ENCODE measurements at places on chromosomes 1 and 21.

DNA sequence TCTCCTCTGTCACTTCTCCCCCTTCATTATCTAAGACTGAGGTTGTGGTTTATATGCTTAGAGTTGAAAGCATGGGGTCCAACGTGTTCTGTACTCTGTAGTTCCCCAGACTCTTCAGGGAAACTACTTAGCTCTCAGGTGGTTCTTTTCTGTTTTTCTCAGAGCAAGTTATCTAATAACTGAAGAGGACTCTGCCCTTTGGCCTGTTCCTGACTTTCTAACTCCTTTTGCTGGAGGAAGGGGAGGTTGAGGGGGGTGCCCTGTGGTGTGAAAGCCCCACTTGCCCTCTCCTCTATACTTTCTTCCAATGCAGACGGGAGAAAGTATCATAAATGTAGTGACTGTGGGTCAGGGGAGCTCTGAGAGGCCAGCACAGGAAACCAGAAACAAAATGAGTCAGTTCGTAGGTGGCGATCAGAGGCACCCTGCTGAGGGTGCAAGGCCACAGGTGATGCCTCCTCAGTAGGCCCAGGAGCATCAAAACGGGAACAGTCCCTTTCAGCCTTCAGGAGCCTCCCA, 5.0 kb downstream of the SLC25A44 start:
- DNase-seq: no peak

DNA sequence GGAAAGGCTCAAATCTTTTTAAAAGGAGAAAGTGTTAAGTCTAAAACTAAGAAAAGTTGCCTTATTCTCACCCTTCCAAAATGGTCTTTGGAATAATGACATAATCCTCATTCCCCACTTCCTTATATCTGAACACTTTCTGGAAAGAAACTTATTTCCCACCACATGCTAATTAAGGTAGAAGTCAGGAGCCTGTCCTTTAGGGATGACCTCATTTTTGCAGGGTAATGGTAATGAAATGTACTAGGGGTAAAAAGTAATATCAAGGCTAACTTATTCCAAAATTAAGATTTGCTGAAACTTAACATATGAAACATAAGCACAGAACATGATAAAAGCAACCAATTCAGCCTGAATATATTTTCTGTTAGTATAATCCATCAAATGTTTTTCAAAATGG, 29.4 kb upstream of the C1orf185 start:
- DNase-seq: no peak

- no peak for DNase-seq
These were observed 88.8 kb downstream of the ST3GAL3 start for GRCh38 chr1:43796111-43796581.

GRCh38 chr1:83000286-83000685, 998.6 kb downstream of the TTLL7 start:
- no peak for DNase-seq

GRCh38 chr1:59520194-59520593, 223.3 kb downstream of the FGGY start:
- no peak for DNase-seq

GRCh38 chr1:244409701-244410100, 42.0 kb downstream of the ADSS2 start:
- DNase-seq: no peak

DNA sequence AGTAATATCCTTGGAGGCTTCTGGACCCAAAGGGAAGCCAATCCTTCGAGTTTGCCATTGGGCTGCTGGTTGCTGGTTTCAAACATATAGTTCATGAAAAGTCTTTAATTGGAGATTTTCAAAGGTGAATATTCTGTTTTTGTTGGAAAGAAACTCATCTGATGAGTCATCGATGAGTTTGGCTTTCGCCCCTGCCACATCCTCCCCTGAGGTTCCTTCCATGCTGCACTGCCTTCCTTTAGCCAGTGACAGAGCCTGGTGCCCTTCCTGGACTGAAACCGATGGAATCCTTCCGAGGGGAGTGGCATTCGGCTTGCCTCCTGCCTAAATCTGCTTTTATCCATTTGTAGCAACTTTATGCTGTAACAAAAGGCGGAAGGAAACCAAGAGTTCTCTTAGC, 550.0 kb downstream of the KIF26B start:
- no peak for DNase-seq

DNA sequence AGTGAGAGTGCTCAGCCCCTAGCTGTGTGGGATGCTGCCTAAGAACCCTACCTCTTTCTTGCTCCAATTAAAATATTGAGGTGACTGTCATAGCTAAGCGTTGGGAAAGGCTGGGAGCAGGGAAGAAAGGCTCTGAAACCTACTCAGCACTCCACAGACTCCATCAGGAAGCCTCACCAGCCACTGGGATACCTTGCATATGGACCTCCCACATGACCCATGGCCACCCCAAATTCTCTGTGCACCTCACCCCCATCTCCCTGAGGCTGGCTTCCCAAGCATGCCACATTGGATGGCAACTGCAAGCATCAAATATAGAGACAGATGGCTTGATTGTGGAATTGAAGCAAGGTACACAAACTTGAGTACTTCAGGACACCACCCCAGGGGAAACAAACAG, 41.8 kb downstream of the FLVCR1 start:
- no peak for DNase-seq

DNA sequence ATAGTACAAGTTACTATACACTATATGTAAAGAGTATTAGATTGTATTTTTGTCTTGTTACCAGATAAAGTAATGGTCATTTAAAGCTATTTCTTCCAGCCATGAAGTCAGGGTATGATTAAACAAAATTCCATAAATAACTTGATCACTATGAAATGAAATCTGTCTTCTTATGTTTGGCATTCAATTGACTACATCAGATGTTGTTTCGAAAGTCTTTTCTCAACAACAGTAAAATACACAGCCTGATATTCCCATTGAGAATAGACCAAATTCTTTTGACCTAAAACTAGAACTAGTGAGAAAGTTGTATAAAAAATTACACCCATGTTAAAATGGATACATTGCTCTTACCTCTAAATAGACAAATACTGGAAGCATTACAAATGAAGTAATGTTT, 134.6 kb upstream of the ADAMTS5 start:
- DNase-seq: no peak

DNA sequence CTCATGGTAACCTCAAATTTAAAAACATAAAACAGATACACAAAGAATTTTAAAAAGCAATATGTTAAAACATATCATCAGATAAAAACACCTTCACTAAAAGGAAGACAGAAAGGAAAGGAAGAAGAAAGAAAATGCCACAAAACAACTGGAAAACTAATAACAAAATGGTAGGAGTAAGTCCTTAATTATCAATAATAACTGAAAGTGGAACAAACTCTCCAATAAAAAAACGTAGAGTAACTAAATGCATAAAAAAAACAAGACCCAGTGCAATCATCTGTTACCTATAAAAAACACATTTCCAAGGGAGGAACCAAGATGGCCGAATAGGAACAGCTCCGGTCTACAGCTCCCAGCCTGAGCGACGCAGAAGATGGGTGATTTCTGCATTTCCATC, 47.1 kb upstream of the ACADM start:
- DNase-seq: no peak

DNA sequence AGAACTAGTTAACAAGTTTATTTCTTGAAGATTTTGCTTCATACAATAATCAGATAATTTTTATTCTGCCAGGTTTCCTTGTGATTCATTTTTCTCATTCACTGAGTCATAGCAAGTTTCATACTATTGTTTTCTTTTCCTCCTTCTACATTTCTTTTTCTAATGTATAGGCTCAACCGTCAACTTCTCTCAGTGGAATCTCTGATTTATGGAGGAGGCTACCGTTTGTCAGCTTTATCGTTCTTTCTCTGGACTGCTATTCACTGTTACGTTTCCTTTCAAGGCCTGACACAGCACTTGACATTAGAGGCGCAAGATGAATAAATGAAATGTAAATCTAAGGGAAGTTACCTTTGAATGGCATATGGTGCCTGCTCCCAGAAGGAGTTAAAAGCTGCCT, 284.3 kb upstream of the NR5A2 start:
- DNase-seq: no peak

DNA sequence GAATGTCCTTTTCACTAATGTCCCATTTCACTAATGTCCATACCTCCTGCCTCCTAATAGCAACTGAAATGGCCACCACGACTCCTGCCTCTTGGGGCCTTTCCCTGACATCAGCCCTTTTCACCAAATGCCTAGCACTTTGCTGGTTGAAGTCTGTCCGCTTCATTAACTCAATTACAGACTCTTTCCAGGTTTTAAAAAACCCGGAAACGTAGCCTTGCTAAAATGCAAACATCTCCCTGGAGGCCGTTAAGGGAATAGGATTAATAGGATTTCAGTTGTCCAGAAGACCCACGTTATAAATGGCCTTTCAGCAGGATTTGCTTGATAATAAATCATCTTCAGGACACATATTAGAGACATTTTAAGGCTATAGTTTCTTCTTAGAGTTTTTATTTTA, 25.7 kb upstream of the ERO1B start:
- DNase-seq: no peak

DNA sequence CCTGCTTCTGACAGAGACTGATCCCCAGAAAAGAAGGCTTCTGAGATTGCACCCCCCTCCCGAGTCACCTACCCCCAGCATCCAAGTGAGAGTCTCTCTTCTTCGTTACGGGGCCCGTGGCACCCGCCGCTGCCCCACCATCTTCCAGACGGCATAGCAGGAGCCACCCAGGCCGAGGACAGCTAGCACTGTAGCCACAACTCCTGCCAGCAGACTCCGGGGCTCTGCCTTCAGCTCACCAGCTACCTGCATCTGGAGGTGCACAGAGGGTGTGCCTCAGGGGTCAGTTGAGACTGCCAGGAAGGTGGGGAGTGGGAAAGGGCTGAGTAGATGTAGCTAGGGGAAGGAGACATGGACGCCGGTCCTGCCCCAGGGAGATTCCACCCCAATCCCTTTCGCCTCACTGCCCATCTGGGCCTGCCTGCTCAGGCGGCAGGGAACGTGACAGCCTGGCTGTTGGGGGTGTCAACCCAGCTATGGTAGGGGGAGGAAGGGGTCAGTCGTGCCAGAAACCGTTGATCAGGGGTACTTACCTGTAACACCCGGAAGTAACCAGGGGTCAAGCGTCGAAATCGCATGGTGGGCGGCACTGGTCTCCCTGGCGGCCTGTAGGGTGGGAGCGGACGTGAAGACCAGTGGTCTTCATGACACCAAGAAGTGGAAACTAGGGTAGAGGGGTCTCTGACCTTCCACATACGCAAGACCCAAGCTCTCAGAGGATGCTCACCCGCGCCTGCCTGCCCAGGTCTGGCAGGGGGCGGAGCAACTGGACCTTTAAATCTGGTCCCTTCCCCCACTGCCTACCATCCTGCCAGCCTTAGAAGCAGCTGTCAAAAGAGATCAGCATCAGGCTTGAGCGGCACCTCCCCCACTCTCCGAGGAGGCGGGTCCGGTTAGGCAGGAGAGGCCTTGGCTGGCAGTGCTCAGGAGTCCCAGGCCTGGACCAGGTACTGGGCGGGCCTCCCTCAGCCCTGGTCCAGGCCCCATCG, at the start of gene ZNF593OS:
Gene ZNF593OS, minus strand, starts transcription at position 749 of the 989 bp plus-strand sequence. Its CDS starts 171 bp downstream, at position 578.
- DNase-seq: no peak

- DNase-seq: no peak
These were observed 139.8 kb downstream of the PGBD5 start for GRCh38 chr1:230286166-230286889.

DNA sequence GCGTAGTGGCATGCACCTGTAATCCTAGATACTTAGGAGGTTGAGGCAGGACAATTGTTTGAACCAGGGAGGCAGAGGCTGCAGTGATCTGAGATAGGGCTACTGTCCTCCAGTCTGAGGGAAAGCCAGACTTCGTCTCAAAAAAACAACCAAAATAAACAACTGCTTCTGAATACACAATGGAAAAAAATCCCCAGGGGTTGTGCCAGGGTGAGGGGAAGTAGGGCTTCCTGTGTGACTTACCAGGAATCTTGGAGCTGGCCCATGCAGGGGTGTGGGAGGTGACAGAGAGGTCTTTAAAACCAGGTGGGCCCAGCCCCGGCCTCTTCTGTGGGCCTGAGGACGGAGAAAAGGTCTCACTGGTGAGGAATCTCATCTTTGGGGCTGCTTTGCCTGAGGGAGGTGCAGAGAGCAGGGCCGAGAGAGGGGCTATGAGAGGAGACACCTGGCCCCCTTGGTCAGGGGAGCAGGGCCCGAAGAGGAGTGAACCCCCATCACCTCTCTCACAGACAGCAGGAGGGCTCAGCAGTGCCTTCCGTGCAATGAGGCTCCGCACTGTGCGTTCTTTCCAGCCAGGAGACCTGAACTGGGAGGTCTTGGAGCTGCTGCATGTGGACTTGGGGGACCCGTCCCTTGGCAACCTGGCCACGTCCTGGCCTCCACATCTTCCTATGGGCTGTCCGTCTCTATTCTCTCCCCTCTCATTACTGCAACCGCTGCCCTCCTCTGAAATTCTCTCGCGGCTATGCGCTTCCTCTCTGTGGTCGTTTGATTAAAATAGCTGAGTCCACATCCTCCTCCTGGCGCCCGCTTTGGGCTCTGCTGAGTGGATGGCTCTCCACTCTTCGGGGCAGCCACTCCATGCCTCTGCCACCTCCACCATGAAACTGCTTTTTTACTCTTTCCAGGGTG, 10.7 kb downstream of the PLA2G5 start:
- peak; percentile 2 for DNase-seq

- no peak for DNase-seq
These were observed 25.3 kb upstream of the RAP1A start for GRCh38 chr1:111594306-111594693.

- DNase-seq: no peak
These were observed 28.7 kb downstream of the PTGFR start for GRCh38 chr1:78519446-78519845.

DNA sequence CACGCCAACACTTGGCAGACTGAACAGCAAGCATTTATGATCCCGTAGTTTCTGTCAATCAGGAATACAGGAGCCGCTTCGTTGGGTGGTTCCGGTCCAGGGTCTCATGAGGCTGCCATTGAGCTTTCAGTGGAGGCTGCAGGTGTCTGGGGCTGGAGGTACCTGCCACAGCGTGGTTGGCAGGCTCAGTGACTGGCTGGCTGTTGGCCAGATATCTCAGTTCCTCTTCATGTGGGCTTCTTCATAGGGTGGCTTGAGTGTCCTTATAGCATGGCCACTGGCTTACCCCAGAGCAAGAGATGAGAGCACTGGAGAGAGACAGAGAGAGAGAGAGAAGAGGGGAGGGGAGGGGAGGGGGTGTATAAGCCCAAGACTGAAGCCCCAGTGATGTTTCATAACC, 29.3 kb downstream of the PIK3CD start:
- DNase-seq: no peak

DNA sequence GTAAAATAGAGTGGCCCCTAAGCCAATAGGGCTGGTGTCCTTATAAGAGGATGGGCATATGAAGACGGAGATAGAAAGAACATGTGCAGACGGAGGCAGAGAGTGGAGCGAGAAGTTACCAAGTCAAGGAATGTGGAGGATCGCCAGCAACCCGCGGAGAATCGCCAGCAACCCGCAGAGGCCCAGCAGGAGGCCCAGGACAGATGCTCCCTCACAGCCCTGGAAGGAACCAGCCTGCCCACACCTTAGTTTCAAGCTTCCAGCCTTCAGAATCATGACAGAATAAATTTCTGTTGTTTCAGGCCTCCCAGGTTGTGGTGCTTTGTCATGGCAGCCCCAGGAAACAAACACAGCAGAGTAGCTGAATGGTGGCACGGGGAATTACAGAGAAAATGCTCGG, 9.6 kb downstream of the CLDN14 start:
- no peak for DNase-seq

- DNase-seq: no peak
These were observed 239.2 kb upstream of the RAB4A start for GRCh38 chr1:229031481-229032341.
